ENCODE measurements at places on chromosomes 2 and 18. TPM values are rescaled to one million over a fixed set of nuclear protein-coding genes. Genes with fewer than 3 reads are reported as not detected.

GRCh38 chr2:19916385-19916950 is 14.7 kb upstream of the TTC32 start:
- H3K36me3 ChIP-seq, result peaks cover 14% of the 10 kb centered on the region
- no peak overlapping the region for H3K27ac ChIP-seq
- H3K4me1 ChIP-seq, result peaks cover 2% of the 10 kb centered on the region
- H3K4me3 ChIP-seq, result no peak overlapping the region
- no peaks in the 10 kb centered on the region for H3K27me3 ChIP-seq

DNA sequence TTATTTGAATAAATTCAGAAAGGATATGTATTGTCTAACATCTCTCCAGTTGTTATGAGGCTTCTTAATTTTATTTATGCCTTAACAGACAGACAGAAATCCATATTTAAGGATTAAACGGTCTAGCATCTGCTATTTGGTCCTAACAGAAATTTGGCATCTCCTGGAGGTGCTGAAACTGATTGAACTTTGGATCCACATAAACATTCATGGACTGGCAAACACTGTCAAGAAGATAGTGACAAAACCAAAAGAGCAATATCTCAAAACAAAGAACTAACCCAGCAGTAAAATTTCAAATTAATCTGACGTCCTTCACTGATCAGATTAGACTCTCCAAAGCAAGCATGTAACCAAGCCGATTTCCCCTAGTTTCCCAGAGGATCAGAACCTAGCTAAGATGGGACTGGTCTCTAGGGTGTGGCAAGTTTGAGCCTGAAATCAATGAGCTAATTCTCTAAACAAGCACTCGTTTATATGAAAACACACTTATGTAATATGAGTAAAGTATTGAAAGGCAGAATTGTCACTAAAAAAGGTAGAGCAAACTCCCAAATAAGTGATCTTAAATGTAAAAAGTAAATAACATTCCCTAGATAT is 139.5 kb downstream of the NOL4 start:
- no peak for DNase-seq
- no peaks in the 10 kb centered on the region for H3K36me3 ChIP-seq
- no peaks in the 10 kb centered on the region for H3K4me1 ChIP-seq
- H3K27ac ChIP-seq, result no peak overlapping the region
- no peak overlapping the region for H3K4me3 ChIP-seq

Gene UGT1A3
- not detected for total RNA-seq

Gene KRTCAP3
- 9.1 TPM for total RNA-seq

- no peaks in the 10 kb centered on the region for H3K4me1 ChIP-seq
- DNase-seq, result no peak
- no peaks in the 10 kb centered on the region for H3K27me3 ChIP-seq
- H3K36me3 ChIP-seq, result no peaks in the 10 kb centered on the region
- H3K27ac ChIP-seq, result no peak overlapping the region
- no peak overlapping the region for H3K4me3 ChIP-seq
These were observed 1663.6 kb downstream of the SUCLG1 start for GRCh38 chr2:82795446-82795845.

GRCh38 chr2:18522484-18523146 is 37.8 kb downstream of the RDH14 start:
- no peak overlapping the region for H3K27ac ChIP-seq
- peaks cover 19% of the 10 kb centered on the region for H3K27me3 ChIP-seq
- H3K36me3 ChIP-seq, result no peaks in the 10 kb centered on the region
- DNase-seq, result no peak
- peaks cover 2% of the 10 kb centered on the region for H3K4me1 ChIP-seq

Gene SP140
- total RNA-seq, result 68.2 TPM

GRCh38 chr18:51211552-51211951 is 14.1 kb upstream of the MEX3C start:
- peaks cover 20% of the 10 kb centered on the region for H3K4me1 ChIP-seq
- no peak overlapping the region for H3K4me3 ChIP-seq
- H3K36me3 ChIP-seq, result peaks cover 2% of the 10 kb centered on the region
- no peak overlapping the region for H3K27ac ChIP-seq
- peaks cover 11% of the 10 kb centered on the region for H3K27me3 ChIP-seq
- DNase-seq, result no peak
